Stromal cell of bone marrow (primary cell): ENCODE measurements at places on chromosomes 3 and 15.

DNA sequence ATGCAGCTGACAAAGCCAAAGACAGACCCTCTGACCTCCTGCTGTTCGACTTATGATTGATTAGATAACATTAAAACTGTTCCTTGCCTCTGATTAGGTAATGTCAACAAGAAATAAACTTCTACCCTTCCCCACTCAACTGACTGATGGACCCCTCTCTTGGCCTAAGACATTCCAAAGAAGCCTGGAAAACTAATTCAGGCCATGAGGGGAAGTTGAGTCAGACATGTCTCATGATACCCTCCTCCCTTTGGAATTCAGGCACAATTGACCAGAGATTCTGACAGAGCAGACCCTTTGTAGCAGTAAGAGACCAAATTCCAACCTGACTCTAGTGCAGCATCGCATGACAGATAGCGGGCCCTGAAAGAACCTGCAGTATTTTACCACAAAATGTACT lies 354.5 kb downstream of the OCA2 start:
- no peak for DNase-seq

- peak; percentile 23 for DNase-seq
Measured at GRCh38 chr3:144162042-144162441, 190.4 kb downstream of the DIPK2A start.

DNA sequence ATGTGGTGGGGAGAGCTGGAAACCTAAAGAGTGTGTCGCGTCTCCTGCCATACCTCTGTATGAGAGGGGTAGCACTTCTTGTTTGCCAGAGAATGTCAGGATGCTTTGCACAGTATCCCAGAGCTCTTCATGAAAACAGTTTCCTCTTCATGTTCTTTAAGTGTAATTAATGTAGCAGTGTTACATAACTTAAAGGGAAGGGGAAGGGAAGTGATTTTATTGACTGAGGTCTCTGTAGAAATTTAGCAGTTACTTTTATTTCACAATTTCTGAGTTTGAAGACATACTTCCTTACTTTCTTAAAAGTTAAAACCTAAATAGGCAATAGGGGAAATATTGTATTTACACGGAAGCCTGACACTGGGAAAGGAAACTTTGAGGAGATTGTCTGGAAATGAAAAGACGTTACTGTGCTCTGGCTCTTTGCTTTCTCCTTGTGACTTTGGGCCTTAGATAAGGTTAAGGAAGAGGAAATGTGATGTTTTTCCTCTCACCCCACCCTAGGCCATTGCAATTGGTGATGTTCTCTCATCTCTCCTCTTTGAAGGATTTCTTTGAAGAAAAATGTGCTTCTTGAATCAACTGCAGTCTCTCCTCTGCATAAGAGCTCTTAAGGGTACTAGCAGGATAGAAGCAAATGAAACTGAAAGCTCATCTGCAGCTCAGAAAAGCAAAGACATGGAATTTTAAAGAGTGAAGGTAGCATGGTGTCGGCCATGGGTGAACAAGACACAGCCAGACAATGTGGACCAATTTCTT lies 6.0 kb downstream of the NXPE3 start:
- no peak for DNase-seq

- DNase-seq: no peak
Measured at GRCh38 chr3:164460851-164461250, 617.4 kb downstream of the SI start.

DNA sequence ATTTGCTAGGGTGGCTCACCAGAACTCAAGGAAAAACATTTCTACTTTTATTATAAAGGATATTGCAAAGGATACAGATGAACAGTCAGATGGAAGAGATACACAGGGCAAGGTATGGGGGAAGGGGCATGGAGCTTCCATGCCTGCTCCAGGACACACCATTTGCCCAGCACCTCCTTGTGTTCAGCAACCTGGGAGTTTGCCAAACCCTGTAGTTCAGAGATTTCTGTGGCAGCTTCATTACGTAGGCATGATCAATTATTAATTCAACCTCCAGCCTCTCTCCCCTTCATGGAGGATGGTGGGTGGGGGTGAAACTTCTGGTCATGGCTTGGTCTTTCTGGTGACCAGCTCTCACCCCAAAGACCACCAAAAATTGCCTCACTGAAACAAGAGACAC lies 353.9 kb upstream of the THBS1 start:
- no peak for DNase-seq
